ENCODE measurements at places on chromosomes 2 and 18. TPM values are rescaled to one million over a fixed set of nuclear protein-coding genes. Genes with fewer than 3 reads are reported as not detected.

Gene FAHD2B
- total RNA-seq, result 4.3 TPM

Gene TMEM163
- 0.13 TPM for total RNA-seq

Gene NEMP2
- total RNA-seq, result 3.0 TPM

Gene ACMSD
- total RNA-seq, result not detected

Gene AFF3
- total RNA-seq, result 5.7 TPM

Gene DSG2
- 28.7 TPM for total RNA-seq

Gene LYPD6
- total RNA-seq, result not detected

Gene DYNAP
- total RNA-seq, result not detected

Gene GKN2
- not detected for total RNA-seq

Gene IKZF2
- total RNA-seq, result 4.7 TPM

Gene CCDC148
- total RNA-seq, result under 0.01 TPM

Gene ZNF892
- 5.7 TPM for total RNA-seq

Gene C2orf49
- total RNA-seq, result 9.1 TPM

Gene RAX
- total RNA-seq, result not detected

Gene COL4A4
- 0.91 TPM for total RNA-seq

Gene INHA
- not detected for total RNA-seq

Gene ARHGAP15
- 1.4 TPM for total RNA-seq

Gene BUB1
- total RNA-seq, result 31.0 TPM

Gene TRPM8
- total RNA-seq, result not detected

Gene MOGAT1
- not detected for total RNA-seq

Gene CDH20
- total RNA-seq, result 0.13 TPM

Gene TMEM247
- not detected for total RNA-seq
